ENCODE measurements at places on chromosomes 3 and 15. TPM values are rescaled to one million over a fixed set of nuclear protein-coding genes. Genes with fewer than 3 reads are reported as not detected.

- DNase-seq: peak; percentile 49
These were observed 17.2 kb upstream of the TIMP4 start for GRCh38 chr3:12175844-12176453.

- peak; percentile 54 for DNase-seq
These were observed 46.4 kb upstream of the KLF13 start for GRCh38 chr15:31280046-31280830.

- no peak for DNase-seq
These were observed 20.2 kb downstream of the CPOX start for GRCh38 chr3:98573181-98573728.

- no peak for DNase-seq
These were observed 430.6 kb upstream of the MCTP2 start for GRCh38 chr15:93800805-93801204.

DNA sequence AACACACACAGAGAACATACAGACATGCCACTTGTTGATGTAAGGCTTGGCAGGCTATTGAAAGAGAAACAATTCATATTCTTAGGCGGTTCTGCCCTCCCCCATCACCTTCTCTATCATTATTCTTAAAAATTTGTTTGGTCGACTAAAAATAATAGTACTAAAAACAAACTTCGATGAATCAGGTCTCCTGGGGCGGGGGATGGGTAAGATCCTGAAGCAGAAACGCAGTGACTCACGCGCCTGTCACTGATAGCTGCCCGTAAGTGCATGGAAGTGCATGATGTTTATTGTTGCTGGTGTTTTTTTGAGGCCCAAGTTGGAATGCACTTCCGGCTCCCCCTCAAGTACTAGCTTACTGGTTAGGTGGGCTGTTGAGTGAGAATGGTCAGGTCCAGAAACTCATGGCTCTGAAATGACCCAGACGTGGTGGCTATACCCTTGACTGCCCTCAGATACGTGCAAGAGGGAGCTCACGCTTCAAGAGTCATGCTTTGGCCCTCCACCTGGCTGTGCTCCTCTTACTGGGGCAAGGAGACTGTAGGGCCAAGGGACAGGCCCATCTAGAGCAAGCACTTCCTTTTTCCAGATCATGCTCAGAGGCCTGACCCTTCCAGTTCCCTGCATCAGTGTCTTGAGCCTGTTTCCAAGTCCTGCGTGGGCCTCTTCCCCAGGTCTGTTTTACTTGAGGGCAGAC, 10.9 kb downstream of the SMAD3 start:
- DNase-seq: no peak

- no peak for DNase-seq
These were observed 64.9 kb downstream of the DPH6 start for GRCh38 chr15:35481064-35481463.

DNA sequence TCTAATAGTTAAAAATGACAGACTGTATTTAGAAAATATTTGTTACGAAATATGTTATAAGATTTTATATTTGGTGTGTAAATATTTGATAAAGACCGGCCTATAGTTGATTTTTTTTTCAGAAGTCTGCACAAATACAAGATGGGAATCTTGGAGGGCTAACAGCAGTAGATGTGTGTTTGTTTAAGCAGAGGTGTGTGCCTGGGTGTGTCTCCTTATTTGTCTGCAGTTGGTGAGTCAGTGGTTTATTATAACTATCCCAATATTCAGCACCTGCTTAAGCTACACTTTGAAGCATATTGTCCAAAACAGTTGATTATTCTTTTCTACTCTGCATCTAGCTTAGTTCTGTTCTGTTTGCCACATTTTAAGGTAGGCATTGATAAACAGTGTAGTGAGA, 12.4 kb downstream of the GLCE start:
- no peak for DNase-seq

DNA sequence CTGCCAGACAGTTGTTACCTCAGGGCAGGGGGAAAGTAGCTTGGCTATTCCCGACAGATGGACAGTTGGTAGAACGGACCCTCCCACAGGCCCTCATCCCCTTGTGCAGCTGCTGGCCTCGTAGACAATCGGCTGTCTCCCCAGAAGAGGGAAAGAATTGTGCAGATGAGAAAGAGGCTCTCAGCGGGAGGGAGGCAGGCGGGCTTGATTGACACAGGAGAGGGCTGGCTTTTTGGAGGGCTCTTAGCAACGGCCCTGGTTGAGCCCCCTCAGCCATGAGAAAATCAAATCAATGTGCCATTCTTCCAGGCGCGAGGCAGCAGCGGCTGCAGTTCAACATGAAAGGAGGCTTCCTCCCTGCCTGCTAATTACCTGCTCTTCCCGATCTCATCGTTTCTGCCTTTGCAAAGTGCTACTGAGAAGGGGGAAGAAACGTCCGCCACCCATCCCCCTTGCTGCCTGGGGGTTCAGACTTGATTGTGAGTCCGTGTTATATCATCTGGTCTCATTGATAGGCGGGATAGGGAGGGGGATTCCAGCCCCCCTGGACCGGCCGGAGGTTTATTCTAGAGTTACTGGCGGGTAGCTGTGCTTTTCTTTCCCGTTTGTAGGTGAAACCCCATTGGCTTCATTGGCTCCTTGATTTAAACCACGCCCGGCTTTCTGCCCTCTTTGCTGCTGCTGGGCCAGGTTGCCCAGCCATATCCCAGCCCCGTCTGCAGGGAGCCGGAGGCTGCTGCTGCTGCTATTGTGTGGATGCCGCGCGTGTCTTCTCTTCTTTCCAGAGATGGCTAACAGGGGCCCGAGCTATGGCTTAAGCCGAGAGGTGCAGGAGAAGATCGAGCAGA, at the start of gene TAGLN3:
TAGLN3 (plus strand) TSS at position 287 of the 848 bp plus-strand sequence; CDS start at position 788, 501 bp downstream.
- peak; percentile 69 for DNase-seq

GRCh38 chr3:100420885-100421284, 19.5 kb downstream of the LNP1 start:
- no peak for DNase-seq

DNA sequence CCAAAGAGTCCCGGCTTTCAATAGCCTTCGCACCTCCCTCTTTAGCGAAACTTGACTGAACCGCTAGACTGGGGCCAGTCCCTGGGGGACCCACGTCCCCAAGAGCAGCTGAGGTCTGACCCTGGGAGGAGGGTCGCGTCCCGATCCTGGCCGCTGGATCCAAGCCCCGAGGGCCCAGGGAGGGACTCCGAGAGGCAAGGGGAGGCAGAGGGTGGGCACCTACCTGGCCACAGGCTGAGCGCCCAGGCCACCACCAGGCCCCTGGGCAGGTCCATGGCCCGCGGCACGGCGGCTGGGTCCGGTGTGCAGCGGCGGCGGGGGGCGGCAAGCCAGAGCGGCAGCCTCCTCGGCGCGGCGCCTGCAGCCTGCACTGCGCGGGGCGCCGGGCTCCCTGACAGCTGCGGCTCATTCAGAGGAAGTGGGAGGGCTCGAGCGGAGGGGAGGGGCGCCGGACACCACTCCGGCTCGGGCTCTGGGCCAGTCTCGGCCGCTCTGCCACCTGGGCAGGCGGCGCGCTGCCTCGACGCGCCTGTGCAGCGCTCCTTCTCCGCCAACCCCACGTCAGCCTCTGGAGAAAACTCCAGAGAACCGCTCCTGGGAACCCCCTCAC, at the start of gene ITGA11:
ITGA11 (minus strand) TSS at position 372 of the 610 bp plus-strand sequence; CDS start at position 275, 97 bp downstream.
- DNase-seq: peak; percentile 58

- no peak for DNase-seq
These were observed 26.9 kb upstream of the CACNA2D2 start for GRCh38 chr3:50530001-50530970.

GRCh38 chr15:82916161-82916952, 36.2 kb downstream of the HOMER2 start:
- no peak for DNase-seq

The NRROS gene
- 0.60 TPM for total RNA-seq

The RTP1 gene
- not detected for total RNA-seq

- DNase-seq: no peak
These were observed 63.7 kb upstream of the FOXB1 start for GRCh38 chr15:59940456-59940855.

- DNase-seq: no peak
These were observed 1.0 kb downstream of the LYSMD4 start for GRCh38 chr15:99732124-99732750.

DNA sequence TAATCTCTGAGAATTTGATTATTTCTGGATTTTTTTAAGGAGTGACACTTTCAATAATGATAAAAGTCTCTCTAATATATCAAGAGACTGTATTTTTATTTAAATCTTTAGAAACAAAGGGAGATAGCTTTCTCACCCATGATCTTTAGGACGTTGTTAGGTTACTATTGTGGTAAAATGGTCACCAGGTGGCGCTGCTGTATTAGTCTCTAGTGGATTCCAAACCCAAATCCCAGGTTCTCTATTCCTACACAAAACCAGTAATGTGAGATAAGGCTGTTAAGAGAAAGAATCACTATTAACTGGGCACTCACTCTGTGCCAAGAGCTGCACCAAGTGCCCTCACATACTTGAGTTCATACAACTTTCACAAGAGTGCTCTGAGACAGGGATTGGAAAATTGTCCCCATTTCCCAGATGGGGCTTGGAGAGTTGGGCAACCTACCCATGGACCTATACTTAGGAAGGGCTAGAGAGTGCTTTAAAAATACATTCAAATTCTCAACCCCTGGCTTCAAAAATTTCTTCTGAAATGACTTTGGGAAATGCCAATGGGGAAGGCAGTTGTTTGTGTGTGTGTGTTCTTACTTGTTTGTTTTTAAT, 593.4 kb upstream of the TGFBR2 start:
- DNase-seq: peak; percentile 68

- no peak for DNase-seq
These were observed 74.1 kb upstream of the CHRM5 start for GRCh38 chr15:33894193-33894592.

GRCh38 chr3:72903004-72903403, 15.2 kb downstream of the GXYLT2 start:
- DNase-seq: no peak

- DNase-seq: no peak
These were observed 267.4 kb upstream of the HES1 start for GRCh38 chr3:193868590-193868989.

The TMCO5A gene
- total RNA-seq: not detected

- DNase-seq: no peak
These were observed 1.7 kb downstream of the TM4SF19 start for GRCh38 chr3:196336319-196337145.

GRCh38 chr15:78154955-78155354, 5.8 kb downstream of the IDH3A start:
- no peak for DNase-seq

The GOLGA8R gene
- 2.6 TPM for total RNA-seq

The MCF2L2 gene
- total RNA-seq: 2.0 TPM

GRCh38 chr3:102290241-102290640, 144.6 kb upstream of the ZPLD1 start:
- no peak for DNase-seq

- DNase-seq: no peak
These were observed 130.2 kb downstream of the GADL1 start for GRCh38 chr3:30764281-30764680.

DNA sequence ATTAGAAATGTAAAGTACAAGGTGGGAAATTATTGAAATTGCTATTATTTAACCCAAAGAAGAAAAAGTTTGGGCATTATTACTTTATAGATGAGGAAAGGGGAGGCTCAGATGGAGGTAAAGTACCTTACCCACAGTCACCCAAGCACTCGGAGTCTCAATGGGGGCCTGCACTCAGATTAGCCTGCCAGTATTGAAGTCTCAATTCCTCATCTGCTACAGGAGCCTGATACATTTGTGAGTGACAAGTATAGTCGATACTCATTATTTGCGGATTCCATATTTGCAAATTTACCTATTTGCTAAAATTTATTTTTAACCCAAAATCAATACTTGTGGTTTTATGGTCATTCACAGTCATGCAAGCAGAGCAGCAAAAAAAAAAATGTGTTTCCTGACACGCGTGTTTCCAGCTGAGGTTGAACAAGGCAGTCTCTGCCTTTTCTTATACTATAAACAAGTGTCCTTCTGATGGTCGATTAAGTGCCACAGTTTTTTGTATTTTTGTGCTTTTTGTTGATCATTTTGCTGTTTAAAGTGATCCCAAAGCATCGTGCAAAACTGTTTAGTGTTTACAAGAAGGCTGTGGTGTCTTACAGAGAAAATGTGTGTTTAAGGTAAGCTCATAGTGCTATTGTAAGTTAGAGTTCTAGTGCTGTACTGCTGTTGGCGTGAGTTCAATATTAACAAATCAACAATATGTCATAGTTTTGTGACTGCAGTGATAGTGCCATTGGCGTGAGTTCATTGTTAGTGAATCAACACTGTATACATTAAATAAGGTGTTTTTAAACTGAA, 48.0 kb downstream of the ARHGEF26 start:
- DNase-seq: no peak

DNA sequence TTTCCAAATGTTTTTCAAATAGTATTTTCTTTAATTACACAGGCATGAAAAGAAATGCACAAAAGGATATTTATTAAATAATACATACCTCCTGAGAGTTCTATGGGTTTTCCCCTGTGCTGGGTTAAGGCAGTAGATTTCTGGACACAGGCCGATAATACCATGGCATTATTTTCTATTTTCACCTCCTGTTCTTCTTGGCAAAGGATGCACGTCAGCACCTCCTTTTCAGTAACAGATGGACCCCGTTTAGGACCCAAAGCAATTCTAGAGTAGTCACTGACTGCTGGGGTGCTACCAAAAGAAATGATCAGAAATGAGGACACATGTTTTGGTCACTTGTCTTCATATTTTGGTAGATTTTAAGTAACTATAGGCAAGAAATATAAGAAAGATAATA, 86.4 kb upstream of the TTBK2 start:
- no peak for DNase-seq

The RAB6B gene
- total RNA-seq: 3.9 TPM

The PLSCR5 gene
- not detected for total RNA-seq

The NANOGP8 gene
- total RNA-seq: 0.69 TPM

DNA sequence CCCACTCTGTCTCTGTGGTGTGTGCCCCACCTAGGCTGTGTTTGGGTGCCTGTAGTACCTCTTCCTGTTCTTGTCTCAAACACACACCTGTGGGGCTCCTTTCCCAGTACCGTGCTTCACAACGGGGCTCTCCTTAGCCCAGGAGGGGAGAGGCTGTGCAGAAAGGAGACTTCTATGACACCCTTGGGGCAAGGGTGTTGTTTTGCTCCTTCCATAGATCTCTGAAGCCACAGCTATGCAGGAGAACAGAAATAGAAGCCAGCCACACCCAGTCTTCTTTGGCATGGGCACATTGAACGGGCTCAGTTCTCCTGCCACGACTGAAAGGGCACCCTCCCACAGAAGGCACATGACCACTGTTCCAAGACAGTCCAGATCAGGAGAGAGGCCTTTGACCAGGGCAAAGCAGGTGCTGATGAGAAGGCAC, 74.3 kb downstream of the LIPC start:
- no peak for DNase-seq

The C3orf20 gene
- 0.09 TPM for total RNA-seq
